ENCODE measurements at places on chromosomes 13 and 19. TPM values are rescaled to one million over a fixed set of nuclear protein-coding genes. Genes with fewer than 3 reads are reported as not detected.

- no peak for DNase-seq
Observed at GRCh38 chr13:110445183-110445582, 116.3 kb downstream of the RAB20 start.

Gene NCR1
- total RNA-seq, result not detected

Gene ZNF677
- 29.9 TPM for total RNA-seq

DNA sequence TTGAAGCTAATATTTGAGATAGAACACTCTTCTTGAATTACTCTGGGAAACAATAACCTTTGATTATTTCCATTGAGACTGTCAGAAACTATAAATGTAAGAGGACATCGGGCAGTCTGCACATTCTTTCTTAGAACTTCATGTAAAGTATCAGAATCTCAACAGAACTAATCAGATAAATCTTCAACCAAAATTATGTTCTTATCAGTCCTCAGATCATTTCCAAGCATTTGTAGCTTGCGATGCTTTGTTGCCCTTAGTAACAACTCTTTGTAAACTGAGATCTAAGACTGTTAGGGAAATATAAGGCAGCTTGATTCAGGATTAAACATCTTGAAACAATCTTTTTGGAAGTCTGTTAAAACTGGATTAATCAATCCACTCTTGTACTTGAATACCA is 70.3 kb downstream of the FNDC3A start:
- no peak for DNase-seq

DNA sequence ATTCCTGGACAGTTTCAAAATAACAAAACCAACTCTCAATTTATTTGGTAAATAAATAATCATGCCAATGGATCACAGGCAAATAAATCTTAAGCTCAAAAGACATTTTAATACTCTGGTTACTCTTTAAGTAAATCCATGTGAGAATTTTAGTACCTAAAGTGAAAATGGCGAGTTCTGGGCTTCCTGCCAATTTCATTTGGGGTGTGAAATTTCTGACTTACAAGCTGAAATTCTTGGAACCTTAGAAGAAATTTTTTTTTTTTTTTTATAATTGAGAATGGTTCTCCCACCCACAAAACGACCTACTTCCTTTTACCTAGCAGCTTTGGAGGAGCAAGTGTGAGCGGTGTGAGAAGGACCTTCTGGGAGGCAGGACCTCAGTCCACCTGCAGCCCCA is 354.5 kb upstream of the NBEA start:
- no peak for DNase-seq

Gene OLFM2
- total RNA-seq, result not detected

DNA sequence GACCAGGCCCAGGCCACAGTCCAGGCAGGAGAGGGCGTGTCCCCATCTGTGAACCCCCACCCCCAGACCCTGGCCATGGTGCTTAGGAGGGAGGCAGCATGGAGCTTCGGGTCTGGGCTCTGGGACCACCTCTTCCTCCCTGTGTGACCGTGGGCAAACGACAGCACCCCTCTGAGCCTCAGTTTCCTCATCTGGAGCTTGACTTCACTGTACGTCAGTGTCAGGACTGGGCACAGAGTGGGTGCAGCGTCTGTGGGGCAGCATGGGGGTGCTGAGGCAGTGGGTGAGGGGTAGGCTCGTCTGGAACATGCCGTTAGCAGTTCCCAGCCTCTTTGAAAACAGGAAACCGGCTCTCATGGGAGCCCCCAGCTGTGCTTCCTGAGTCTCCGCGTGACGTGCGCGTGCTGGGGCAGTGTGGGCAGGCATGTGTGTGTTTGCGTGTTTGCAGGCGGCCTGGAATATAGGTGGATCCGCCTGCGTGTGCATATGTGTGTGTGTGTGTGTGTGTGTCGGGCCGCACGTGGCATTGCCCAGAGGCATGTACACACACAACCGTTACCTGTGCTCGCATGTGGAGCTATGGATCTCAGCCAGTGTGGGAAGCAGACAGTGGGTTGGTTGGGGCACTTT is 15.8 kb downstream of the ARRDC2 start:
- peak; percentile 61 for DNase-seq

Gene FGF21
- total RNA-seq, result not detected

Gene GPR12
- total RNA-seq, result 2.4 TPM

Gene GARIN5A
- not detected for total RNA-seq

DNA sequence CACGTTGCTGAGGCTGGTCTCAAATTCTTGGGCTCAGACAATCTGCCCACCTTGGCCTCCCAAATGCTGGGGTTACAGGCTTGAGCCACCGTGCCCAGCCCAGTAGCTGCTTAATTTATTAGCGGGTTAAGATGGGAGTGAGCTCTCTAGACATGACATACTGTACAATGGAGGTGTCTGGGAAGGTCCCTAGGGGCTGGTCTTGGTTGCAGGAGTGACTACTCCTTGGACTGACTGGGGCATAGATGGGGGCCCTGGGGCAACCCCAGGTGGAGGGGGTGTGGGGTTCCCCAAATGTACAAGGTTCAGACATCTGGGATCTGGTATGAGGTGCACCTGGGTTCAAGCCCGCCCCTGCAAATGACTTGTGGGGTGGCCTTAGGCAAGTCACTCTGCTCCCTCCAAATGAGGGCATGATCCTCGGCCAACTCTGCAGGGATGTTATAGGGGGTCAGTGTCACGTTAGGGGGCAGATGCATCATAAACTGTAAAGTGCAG is 12.8 kb downstream of the CIB3 start:
- no peak for DNase-seq

Gene PCP2
- not detected for total RNA-seq

Gene RNF113B
- total RNA-seq, result not detected

- DNase-seq, result no peak
Observed at GRCh38 chr19:56670401-56670960, 1.1 kb downstream of the ZNF835 start.

DNA sequence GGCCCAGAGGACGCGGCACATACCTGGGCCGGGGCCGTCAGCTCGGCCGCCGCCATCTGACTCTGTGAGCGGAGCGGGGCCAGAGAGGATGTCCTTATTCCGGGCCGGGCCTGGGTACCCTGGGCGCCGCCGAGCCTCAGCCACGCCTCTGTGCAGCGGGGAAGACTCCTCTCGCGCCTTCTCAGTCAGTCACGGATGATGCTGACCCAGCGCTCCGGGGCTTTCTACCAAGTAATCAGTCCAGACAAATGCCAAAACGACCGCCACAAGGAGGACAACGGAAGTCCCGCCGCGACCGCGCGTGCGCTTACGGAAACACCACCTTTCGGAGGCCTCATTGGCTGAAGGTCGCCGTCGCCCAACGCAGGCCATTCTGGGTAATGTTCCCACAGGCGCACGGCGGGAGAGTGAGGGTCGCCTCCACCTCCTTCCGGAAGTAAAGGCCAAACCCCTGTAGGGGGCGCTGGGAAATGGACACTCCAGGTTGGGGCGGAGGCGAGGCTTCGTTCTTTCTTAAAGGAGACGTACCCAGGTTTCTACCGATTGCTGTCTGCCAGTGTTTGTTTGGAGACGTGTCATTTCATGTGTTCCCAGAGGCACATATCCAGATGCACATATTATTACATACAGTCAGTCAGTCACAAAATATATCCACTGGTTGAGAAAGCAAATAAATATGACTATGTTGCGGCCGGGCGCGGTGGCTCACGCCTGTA is at the start of gene ZNF256:
Gene ZNF256 (minus strand): TSS at position 288 of the 716 bp plus-strand sequence. CDS start 232 bp downstream, at position 56.
- peak; percentile 97 for DNase-seq

- DNase-seq, result no peak
Observed at GRCh38 chr13:38636073-38636472, 50.8 kb upstream of the FREM2 start.

DNA sequence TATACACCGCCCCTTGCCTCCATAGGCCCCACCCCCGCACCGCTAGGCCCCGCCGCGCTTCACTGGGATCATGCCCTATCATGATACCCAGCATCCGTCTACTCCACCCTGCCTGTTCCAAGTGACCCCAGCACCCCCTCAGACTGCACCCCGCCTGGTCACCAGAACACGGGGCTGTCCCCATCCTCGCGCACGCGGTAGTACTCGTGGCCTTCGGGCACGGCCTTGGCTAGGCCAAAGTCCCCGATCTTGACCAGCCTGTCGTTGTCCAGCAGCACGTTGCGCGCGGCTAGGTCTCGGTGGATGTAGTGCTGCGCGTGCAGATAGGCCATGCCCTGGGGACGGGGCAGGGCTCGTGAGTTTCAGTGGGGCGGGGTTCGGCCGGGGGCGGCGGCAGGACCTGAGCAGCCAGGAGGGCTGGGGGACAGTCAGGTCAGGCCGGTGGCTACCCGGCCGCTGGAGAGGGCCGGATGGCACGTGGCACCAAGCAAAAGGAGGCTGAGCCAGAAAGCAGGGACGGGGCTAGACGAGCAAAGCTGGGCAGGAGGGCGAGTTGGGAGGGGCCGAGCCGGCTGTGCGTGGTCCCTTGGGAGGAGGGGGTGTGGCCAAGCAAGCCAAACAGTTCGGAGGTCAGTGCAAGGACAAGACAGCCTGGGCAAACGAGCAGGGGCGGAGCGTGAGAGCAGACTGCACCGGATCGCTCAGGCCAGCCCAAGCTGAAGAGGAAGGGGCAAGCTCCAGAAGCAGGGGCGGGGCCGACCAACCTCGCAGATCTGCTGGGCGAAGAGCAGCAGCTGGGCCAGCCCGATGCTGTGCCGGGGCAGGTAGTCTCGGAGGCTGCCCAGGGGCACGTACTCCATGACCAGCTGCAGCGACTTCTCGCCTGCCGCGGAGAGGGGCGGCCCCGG is 13.6 kb upstream of the ICAM3 start:
- peak; percentile 63 for DNase-seq

- DNase-seq, result no peak
Observed at GRCh38 chr19:57665261-57665806, 3.4 kb upstream of the ZSCAN4 start.

DNA sequence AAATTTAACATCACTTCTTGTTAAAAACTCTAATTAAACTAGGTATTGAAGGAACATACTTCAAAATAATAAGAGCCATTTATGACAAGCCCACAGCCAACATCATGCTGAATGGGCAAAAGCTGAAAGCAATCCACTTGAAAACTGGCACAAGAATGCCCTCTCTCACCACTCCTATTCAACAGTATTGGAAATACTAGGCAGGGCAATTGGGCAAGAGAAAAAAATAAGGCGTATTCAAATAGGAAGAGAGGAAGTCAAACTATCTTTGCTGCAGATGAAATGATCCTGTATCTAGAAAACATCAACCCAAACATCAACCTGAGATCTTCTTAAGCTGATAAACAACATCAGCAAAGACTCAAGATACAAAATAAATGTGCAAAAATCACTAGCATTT is 15.6 kb upstream of the LILRB1 start:
- no peak for DNase-seq

DNA sequence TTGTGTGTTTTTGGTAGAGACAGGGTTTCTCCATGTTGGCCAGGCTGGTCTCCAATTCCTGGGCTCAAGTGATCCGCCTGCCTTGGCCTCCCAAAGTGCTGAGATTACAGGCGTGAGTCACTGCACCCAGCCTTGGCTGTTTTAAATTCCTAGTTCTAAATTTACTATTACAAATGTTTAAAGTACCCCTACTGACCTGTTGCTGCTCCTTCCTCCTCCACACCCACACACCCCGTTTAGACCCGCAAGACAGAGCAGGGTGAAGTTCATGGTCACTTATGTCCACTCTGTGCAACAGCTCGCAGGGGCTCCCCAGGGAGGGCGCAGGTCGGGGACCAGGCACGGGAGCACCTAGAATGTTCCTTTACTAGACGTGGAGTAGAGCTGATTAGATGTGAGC is 28.7 kb downstream of the TMEM161A start:
- peak; percentile 14 for DNase-seq

DNA sequence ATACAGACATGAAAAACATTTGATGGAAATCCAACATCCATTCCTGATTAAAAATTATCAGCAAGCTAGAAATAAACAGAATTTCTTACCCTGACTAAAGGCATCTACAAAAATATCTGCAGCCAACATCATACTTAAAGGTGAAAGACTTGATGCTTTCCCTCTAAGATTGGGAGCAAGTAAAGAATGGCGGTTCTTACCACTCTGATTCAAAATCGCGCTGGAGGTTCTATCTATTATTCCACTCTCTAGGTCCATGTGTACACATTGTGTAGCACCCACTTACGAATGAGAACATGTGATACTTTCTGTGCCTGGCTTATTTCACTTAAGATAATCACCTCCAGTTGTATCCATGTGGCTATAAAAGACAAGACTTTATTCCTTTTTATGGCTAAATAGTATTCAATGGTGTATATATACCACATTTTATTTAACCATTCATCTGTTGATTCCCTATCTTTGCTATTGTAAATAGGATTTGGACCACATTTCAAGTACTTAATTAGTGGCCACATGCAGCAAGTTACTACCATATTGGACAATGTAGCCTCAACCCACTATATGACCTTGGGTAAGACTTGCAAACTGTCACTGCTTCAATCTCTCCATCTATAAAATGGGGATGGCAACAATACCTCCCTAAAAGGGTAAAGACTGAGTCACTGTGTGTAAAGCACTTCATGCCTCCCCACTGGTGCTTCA is 38.4 kb upstream of the CYP2A7 start:
- no peak for DNase-seq

Gene ACTMAP
- 1.7 TPM for total RNA-seq

DNA sequence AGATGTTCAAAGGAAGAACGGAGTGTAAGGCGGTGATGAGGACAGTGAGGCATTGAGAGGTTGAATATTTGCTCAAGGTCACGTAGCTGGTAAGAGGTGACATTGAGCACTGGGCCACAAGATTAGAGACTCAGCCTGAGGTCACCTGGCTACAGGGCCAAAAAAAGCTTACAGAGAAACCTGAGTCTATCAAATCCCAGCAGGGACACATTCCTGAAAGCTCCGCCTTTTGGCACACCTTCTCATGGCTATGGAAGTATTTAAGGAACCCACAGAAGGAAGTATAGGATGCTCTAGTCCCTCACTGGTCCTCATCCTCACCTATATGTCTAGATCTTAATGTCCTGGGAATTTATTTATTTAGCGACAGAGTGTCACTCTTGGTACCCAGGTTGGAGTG is 17.4 kb downstream of the ZNF586 start:
- DNase-seq, result no peak

DNA sequence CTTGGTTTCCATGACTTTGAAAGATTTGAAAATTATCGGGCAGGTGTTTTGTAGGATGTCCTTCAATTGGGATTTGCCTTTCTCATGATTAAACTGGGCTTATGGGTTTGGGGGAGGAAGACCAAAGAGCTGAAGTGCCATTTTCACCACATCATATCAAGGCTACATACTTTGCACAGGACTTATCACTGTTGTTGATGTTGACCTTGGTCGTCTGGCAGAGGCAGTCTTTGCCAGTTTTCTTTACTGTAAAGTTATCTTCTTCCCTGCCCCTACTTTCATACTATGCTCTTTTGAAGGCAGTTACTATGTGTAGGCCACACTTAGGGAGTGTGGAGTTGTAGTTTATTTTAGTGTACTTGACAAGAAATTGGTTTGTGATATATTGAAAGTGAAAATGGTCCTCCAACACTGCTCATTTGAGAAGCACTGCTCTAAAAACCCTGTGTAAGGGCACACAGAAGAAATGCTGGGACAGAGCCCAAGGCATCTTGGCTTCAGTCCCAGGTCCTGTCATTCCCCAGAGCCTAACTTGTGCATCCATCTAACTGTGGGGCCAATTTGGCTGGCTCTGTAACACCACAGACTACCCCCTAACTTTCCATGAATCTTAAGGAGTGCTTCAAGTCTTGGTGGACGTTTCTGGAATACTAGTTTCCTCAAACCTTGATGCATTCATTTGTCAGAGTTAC is 384.9 kb downstream of the KCNRG start:
- DNase-seq, result peak; percentile 63

Gene GSX1
- not detected for total RNA-seq

GRCh38 chr19:15684828-15685227 is 11.9 kb downstream of the CYP4F12 start:
- no peak for DNase-seq

Gene KCNC3
- total RNA-seq, result 0.48 TPM
